Hematopoietic multipotent progenitor cell treated with erythropoietin and hydrocortisone succinate and interleukin-3 and kit ligand, for 8 days (in vitro differentiated cells): ENCODE measurements at places on chromosomes 4 and X.

DNA sequence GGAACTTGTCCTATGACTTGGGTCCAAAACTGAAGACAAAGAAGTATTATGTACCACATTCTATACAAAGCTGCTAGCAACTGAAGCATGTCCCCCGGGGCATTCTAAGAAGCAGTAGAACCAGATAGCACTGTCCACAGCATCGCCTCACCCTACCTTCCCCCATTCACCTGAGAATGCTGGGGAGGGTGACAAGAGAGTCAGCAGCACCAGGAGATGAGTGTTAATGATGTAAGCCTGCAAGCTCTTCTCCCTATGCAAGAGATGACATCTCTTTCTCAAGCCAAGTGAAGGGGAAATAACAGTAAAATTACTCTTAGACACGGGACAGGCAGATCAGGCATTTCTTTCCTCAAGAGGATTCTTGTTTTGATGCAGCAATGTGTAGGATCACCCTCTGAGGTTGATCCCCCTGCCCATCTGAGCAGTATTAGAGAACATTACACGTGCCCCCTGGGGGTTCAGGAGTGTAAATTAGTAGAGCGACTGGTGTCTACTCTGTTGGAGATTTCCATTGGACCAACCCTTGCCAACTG is 13.9 kb upstream of the TLR1 start:
- DNase-seq, result no peak

- no peak for DNase-seq
These were observed 262.7 kb downstream of the ANKRD50 start for GRCh38 chr4:124449881-124450280.

GRCh38 chr4:182062458-182062857 is 180.7 kb upstream of the TENM3 start:
- DNase-seq, result no peak

GRCh38 chr4:147683188-147683591 is 773 bp downstream of the PRMT9 start:
- peak; percentile 28 for DNase-seq

- peak; percentile 18 for DNase-seq
These were observed 5.1 kb upstream of the TNIP2 start for GRCh38 chr4:2761035-2761923.

GRCh38 chr4:178595500-178596138 is 1153.4 kb upstream of the AGA start:
- DNase-seq, result no peak

GRCh38 chrX:133608406-133608805 is 193.1 kb upstream of the GPC4 start:
- no peak for DNase-seq

DNA sequence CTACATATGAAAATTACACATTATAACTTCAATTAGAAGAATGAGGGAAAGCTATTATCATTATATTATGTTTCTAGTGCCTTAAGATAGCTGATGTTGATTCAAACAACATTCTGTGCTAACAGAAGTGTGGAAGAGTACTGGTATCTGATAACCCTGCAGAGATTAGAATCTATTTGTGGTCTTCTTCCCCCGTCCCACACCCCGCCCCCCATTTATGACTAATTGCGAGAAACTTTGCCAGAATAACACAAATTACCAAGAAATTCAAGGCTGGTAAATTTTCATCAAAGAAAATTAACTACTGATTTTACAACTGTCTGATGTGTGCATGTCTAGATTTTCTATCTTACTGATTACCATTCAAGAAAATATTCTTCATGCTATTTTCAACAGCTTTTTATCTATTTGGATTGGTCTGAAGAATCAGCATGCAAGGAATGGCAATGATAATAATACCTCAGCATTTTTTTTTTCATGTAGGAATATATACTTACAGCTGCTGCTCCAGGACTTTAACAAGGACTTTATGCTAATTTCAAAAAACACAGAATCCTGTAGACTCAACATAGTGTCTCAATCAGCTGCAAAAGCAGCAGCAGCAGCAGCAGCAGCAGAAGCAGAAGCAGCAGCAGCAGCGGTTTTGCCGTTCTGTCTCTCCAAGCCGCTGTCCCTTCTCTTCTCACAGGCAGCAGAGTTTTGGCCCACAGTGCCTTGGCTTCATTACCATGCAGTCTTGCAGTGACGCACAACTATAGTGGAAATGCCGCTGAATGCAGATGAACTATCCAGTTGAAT is 126.7 kb downstream of the FRYL start:
- no peak for DNase-seq

GRCh38 chr4:153616006-153616555 is 68.0 kb upstream of the TLR2 start:
- no peak for DNase-seq

GRCh38 chr4:25370242-25370641 is 6.8 kb upstream of the ANAPC4 start:
- no peak for DNase-seq

- DNase-seq, result no peak
These were observed 184.0 kb upstream of the TTC29 start for GRCh38 chr4:147129687-147130086.

DNA sequence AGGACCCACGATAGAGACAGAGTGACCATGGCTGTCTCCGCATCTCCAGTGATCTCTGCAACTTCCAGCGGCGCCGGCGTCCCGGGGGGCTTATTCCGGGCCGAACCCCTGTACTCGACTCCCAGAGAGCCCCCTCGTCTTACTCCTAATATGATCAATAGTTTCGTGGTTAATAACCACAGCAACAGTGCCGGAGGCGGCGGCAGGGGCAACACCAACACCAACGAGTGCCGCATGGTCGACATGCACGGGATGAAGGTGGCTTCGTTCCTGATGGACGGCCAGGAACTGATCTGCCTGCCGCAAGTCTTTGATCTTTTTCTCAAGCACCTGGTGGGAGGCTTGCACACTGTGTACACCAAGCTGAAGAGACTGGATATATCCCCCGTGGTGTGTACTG is 343 bp downstream of the DACH2 start:
- no peak for DNase-seq

DNA sequence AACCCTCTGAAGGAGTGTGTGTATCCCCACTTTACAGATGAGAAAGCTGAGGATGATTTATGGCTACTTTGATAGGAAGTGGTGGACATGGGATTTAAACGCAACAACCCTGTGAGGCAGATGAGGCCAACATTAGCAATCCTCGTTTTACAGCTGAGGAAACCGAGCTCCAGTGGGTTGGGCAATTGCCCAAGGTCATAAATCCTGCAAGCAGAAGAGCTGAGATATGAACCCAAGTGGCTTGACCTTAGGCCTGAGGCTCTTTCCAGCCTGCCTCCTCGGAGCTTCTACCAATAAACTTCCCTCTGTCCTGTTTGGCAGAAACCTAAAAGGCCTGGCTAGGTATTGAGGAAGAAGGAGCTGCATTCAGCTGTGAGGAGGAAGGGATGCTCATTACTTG is 185.5 kb upstream of the RBPJ start:
- no peak for DNase-seq

GRCh38 chr4:119048446-119048845 is 87.2 kb upstream of the MYOZ2 start:
- DNase-seq, result no peak

GRCh38 chrX:87338510-87338909 is 179.1 kb upstream of the KLHL4 start:
- DNase-seq, result peak; percentile 7

GRCh38 chrX:9678215-9678965 is 87.3 kb downstream of the GPR143 start:
- DNase-seq, result no peak

- DNase-seq, result no peak
These were observed 672.5 kb upstream of the KLHL4 start for GRCh38 chrX:86845101-86845500.

- DNase-seq, result no peak
These were observed 55.5 kb downstream of the ARHGEF38 start for GRCh38 chr4:105607876-105608275.

GRCh38 chr4:14916554-14917297 is 85.6 kb upstream of the CPEB2 start:
- no peak for DNase-seq

GRCh38 chr4:32226204-32226603 is 1506.0 kb downstream of the PCDH7 start:
- DNase-seq, result no peak

- no peak for DNase-seq
These were observed 65.8 kb upstream of the PRPS1 start for GRCh38 chrX:107562482-107562881.

GRCh38 chrX:74931214-74931613 is 6.0 kb upstream of the NEXMIF start:
- no peak for DNase-seq

DNA sequence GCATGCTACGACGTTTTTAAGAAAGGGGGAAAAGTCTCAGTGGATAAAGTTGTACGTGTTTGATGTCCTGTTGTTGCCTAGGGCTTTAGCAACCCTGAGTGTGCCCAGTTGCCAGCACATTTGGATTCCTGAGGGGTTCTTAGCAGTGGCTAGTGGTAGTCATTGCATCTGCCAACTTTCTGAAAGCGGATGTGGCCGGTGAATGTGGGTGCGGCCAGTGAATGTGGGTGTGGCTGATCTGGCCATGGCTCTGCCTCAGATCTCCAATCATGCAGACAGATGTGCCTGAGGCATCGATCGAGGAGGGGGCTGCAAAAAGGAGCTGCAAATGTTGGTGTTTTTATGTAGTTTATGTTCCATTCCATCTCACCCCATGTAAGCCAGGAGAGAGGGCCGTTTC is 41.5 kb upstream of the FAT1 start:
- DNase-seq, result no peak

DNA sequence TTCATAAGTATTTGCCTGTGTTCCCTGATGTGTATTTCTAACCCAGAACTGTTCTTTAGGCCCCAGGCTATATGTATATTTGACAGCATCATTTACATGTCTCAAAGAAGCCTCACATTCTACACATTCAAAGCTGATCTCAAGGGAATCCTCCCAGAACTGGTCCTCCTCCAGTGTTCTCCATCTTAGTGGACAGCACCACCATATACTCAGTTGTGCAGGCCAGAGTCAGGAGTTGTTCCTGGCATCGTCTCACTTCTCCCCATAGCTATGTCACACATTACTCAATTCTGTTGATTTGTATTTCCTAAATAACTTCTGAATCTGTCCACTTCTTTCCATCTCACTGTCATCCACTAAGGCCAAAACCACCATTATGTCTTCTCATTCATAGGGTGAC is 82.8 kb upstream of the TRPC3 start:
- no peak for DNase-seq

GRCh38 chr4:83926950-83927349 is 391.0 kb downstream of the GPAT3 start:
- DNase-seq, result no peak

- DNase-seq, result no peak
These were observed 223.8 kb downstream of the CHIC2 start for GRCh38 chr4:53840643-53841042.

GRCh38 chr4:165364452-165365080 is 14.2 kb upstream of the CPE start:
- no peak for DNase-seq

DNA sequence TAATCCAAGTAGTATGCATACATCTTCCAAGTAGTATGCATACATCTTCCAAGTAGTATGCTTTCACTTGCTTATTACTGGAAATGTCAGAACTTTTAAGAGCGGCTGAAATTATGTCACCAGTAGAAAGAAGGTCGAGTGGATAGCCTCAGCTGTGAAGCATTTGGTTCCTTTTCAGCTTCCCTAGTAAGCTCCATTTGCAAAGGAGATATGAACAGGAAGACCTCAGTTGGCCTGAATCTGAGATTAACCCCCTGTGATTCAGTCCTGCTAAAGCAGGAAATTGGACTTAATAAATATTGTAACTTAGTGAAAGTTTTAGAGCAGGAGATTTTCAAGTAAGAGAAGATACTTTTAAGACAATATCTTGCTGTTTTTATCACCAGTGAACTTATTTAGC is 48.1 kb downstream of the PCDH7 start:
- no peak for DNase-seq

GRCh38 chrX:50471390-50471789 is 765 bp upstream of the DGKK start:
- no peak for DNase-seq

DNA sequence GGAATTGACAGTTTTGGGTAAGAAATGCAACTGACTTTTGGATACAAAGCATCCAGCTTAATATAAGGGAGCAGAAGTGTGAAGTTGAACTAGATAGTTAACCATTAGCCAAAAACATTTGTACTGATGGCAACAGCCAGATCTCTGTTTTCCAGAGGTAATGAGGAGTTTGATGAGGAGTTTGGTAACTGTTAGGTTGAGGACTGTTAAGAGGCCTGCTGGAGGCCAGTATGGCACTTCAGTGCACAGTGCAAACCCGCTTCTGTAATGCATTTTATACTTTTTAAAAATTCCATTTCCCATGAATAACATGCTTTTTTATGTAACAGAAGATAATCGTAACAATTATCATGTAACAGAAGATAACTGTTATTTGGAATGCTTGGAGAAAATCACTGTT is 30.0 kb downstream of the CDKL5 start:
- no peak for DNase-seq

DNA sequence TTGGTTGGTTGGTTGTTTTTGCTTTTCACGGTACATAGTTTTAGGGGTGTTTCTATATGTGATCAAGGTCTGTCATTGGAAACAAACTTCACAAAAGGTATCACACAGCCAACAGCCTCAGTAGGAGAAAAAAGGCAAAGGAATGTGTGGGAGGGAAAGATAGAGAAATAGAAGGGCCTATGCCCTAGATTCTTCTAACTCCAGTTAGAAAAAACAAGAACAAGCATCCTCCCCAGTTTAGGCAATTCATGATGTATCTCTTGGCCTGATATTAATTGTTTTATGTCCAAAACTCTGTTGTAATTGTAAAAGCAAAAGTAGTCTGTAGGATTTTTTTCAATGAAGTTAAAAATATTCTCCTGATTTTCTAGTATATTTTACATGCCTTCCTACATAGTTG is 192.4 kb upstream of the EDNRA start:
- DNase-seq, result no peak

DNA sequence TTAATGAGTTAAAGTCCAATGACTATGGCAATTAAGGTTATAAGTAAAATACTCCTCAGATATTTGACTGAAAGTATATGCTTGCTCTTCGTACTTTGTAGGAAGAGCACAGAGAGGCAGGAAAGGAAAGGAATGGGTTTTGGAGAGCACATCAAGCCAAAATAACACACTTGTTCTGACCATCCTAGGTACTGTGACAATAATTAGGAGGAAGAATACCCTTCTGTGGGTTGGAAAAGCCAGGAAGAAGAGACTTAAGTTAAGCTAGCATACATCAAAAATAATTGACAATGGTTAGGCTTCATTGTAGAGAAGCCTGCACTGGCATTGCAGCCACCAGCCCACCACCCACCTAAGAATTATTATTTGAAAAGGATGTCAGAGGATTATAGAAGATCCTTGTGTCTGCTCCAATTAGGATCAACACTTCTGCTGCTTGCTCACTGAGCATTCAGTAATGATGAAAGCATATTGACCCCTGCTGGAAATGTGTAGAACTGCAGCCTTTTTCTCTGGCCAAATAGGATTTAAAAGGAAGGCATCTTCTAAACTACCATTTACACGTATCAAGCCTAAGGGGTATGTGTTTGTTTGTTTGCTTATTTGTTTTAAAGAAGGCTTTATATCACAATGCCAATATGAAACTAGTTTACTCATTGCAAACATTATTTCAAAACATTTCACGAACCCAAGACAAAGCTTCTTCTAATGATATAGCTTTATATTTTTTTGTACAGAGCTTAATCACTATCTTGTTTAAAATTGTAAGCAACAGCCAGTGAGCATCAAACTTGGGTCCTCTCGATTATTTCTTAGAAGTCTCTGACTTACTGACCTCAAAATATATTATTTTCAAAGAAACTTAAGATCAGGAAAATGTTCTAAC is 286.2 kb upstream of the TET2 start:
- peak; percentile 77 for DNase-seq

- no peak for DNase-seq
These were observed 53.4 kb downstream of the WDR19 start for GRCh38 chr4:39235696-39236095.

GRCh38 chrX:6226596-6227452 is 1.8 kb downstream of the NLGN4X start:
- DNase-seq, result no peak
